ENCODE measurements at places on chromosomes 6 and 20. TPM values are rescaled to one million over a fixed set of nuclear protein-coding genes. Genes with fewer than 3 reads are reported as not detected.

The FNDC11 gene
- 0.11 TPM for total RNA-seq

The RPN2 gene
- total RNA-seq = 268 TPM

The SLC17A1 gene
- not detected for total RNA-seq

The XRN2 gene
- total RNA-seq = 111 TPM

The C6orf58 gene
- total RNA-seq = 0.24 TPM

The RBM12 gene
- 85.5 TPM for total RNA-seq

The VEGFA gene
- 33.1 TPM for total RNA-seq

The C20orf204 gene
- 0.19 TPM for total RNA-seq

The RAD21L1 gene
- total RNA-seq = not detected

The OR2J3 gene
- total RNA-seq = not detected

The STMND1 gene
- total RNA-seq = not detected

The HLA-DRB1 gene
- total RNA-seq = not detected

The ABHD16B gene
- not detected for total RNA-seq

The TBPL1 gene
- total RNA-seq = 29.9 TPM

The ANKRD60 gene
- total RNA-seq = not detected

The TMEM151B gene
- not detected for total RNA-seq

Measured in A549 treated with DMSO at 1 μM for 4 hours (cell line).